ENCODE measurements at places on chromosomes 16 and 17. TPM values are rescaled to one million over a fixed set of nuclear protein-coding genes. Genes with fewer than 3 reads are reported as not detected.

IGFALS gene
- total RNA-seq, result not detected

HAS3 gene
- 65.0 TPM for total RNA-seq

SGF29 gene
- 4.6 TPM for total RNA-seq

HCRT gene
- total RNA-seq, result not detected

SLC16A11 gene
- not detected for total RNA-seq

CCR7 gene
- not detected for total RNA-seq

KRT27 gene
- not detected for total RNA-seq

TP53TG3 gene
- not detected for total RNA-seq

CDH1 gene
- not detected for total RNA-seq

NKD1 gene
- 0.07 TPM for total RNA-seq

CLEC19A gene
- not detected for total RNA-seq

ADGRG1 gene
- total RNA-seq, result 1.4 TPM

MPRIP gene
- total RNA-seq, result 143 TPM

KRTAP16-1 gene
- not detected for total RNA-seq

CACNG3 gene
- not detected for total RNA-seq

FOXL1 gene
- total RNA-seq, result not detected

CD79B gene
- not detected for total RNA-seq

CCL8 gene
- not detected for total RNA-seq

C16orf96 gene
- not detected for total RNA-seq

CLDN7 gene
- not detected for total RNA-seq

CDH8 gene
- not detected for total RNA-seq

PIGL gene
- total RNA-seq, result 5.7 TPM

KRT31 gene
- total RNA-seq, result not detected

OTOP3 gene
- total RNA-seq, result not detected

HS3ST6 gene
- not detected for total RNA-seq

OR3A3 gene
- not detected for total RNA-seq

CNGB1 gene
- not detected for total RNA-seq

DNAJA3 gene
- total RNA-seq, result 125 TPM

DCTN5 gene
- total RNA-seq, result 108 TPM

LRRC75A gene
- total RNA-seq, result not detected

ABCA5 gene
- total RNA-seq, result 3.7 TPM

CA7 gene
- total RNA-seq, result not detected

GNG13 gene
- not detected for total RNA-seq

TMEM92 gene
- not detected for total RNA-seq

NXPH3 gene
- 0.36 TPM for total RNA-seq

ASIC2 gene
- not detected for total RNA-seq

CD300LB gene
- not detected for total RNA-seq

CCL11 gene
- not detected for total RNA-seq

OR3A2 gene
- not detected for total RNA-seq

CTRL gene
- total RNA-seq, result 1.9 TPM

ABCA8 gene
- total RNA-seq, result 10.0 TPM

TBC1D3K gene
- total RNA-seq, result not detected

SEPTIN12 gene
- not detected for total RNA-seq

KRTAP4-4 gene
- total RNA-seq, result not detected

KRT16 gene
- total RNA-seq, result not detected

PLLP gene
- total RNA-seq, result not detected

HAP1 gene
- total RNA-seq, result not detected

ICAM2 gene
- total RNA-seq, result not detected

HES7 gene
- not detected for total RNA-seq

KCTD19 gene
- not detected for total RNA-seq

SLC5A10 gene
- not detected for total RNA-seq

SLC38A7 gene
- 4.4 TPM for total RNA-seq

TRPV3 gene
- total RNA-seq, result 0.07 TPM
